Anterior cingulate cortex (tissue), 58 donors: ENCODE measurements at places on chromosomes 12 and 14.

GRCh38 chr14:51614707-51615106 lies 37.0 kb upstream of the FRMD6 start:
- DNase-seq: no peak

DNA sequence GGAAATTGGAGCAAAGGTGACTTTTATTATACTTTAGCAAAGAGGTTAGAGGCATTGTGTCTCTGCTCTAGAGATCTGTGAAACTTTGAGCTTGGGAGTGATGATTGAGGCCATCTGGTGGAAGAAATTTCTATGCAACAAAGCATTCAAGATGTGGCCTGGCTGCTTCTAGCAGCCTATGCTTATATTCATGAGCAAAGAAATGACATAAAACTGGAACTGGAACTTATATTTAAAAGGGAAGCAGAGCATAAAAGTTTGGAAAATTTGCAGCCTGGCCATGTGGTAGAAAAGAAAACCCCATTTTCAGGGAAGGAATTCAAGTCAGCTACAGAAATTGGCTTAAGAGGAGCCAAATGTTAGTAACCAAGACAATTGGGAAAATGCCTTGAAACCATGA lies 70.4 kb downstream of the SDR9C7 start:
- DNase-seq: no peak

- DNase-seq: no peak
These were observed 56.3 kb downstream of the CCDC88C start for GRCh38 chr14:91361233-91361811.

- no peak for DNase-seq
These were observed 11.4 kb downstream of the DLGAP5 start for GRCh38 chr14:55180006-55180405.

DNA sequence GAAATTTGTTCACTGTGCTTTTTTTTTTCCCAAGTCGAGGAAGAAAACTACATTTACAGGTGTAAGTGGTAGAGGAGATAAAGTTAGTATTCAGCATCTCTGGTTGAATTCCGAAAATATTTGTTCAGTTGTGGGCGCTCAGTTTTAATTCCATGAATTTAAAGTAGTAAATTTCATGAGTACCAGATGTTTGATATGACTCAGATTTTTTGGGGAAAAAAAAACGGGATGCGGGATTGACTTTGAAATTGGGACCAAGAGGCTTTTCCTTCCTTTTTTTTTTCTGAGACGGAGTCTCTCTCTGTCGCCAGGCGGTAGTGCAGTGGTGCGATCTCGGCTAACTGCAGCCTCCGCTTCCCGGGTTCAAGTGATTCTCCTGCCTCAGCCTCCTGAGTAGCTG lies 1.6 kb downstream of the TULP3 start:
- DNase-seq: no peak

- DNase-seq: no peak
These were observed 251.6 kb upstream of the ARHGAP5 start for GRCh38 chr14:31825459-31825858.

GRCh38 chr14:20419419-20419818 lies 6.1 kb upstream of the TEP1 start:
- DNase-seq: no peak

- no peak for DNase-seq
These were observed 1.4 kb upstream of the HOXC6 start for GRCh38 chr12:54026640-54027441.

DNA sequence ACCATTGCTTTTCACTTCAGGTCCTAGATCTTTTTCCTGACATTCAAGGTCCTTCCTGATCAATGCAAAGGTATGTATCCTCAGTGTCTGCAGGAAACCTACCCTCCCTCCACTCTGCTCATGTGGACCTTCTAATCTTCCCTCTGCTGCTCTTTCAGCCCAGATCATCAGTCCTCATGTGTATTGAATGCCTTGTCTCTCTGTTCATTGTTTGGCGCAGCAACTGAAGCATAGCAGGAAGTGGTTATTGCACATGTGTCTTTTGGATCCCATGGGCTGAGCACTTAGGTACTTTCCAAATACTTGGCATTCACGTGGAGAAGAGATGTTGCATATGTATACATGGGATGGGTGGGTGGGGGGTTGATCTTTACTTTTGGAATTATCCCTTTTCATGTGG lies 4.3 kb upstream of the NIN start:
- DNase-seq: no peak

DNA sequence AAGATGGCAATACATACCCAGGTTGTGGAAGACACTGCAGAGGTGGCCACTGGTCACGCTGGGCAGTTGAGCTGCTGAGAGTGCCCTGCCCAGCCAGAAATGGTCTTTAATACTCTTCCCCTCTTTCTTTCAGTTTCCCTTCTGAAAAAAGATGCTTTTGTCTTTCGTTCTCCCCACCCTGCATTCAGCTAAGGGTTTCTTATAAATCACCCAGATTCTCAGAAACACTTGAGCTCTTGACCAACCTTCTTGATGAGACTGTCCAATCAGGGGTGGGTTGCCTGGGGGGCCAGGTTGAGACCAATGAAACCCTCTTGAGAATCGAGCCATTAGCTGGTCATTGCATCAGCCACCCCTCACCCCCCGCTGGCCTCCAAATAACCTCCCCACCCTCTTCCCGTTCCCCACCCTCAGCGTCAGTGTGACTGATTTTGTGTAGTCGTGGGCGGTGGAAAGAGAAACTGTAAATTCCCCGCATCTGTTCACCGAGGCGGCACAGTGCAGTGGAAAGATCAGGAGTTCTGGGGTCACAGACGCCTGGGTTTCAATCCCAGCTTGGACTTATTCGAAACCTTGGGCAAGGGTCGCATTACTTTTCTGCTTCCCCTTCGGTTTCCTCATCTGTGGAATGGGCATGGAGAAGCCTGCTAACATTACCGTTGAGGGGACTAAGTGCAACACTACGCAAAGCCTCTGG lies 52.3 kb downstream of the SLC25A47 start:
- peak; percentile 23 for DNase-seq

GRCh38 chr14:60506462-60506984 lies 2.4 kb upstream of the SIX6 start:
- no peak for DNase-seq

DNA sequence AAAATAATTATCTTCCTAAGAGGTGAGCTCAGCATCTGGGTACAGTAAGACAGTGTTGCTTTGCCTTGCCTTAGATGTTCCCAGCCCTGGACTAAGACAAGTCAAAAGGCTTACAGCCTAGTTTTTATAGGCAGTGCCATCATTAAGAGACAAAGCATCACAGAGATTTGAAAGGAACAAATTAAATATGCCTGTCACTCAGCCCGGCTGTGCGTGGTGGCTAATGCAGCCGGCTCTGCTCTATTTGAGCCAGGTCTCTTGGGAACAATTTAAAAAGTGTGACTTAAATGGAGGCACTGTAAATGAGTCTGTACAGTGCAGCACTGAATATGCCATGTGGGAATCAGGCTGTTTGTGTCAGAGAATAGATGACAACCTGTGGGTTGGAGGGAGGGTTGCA lies 1687.4 kb upstream of the FLRT2 start:
- DNase-seq: no peak

GRCh38 chr14:42719391-42719790 lies 1112.7 kb downstream of the LRFN5 start:
- no peak for DNase-seq

DNA sequence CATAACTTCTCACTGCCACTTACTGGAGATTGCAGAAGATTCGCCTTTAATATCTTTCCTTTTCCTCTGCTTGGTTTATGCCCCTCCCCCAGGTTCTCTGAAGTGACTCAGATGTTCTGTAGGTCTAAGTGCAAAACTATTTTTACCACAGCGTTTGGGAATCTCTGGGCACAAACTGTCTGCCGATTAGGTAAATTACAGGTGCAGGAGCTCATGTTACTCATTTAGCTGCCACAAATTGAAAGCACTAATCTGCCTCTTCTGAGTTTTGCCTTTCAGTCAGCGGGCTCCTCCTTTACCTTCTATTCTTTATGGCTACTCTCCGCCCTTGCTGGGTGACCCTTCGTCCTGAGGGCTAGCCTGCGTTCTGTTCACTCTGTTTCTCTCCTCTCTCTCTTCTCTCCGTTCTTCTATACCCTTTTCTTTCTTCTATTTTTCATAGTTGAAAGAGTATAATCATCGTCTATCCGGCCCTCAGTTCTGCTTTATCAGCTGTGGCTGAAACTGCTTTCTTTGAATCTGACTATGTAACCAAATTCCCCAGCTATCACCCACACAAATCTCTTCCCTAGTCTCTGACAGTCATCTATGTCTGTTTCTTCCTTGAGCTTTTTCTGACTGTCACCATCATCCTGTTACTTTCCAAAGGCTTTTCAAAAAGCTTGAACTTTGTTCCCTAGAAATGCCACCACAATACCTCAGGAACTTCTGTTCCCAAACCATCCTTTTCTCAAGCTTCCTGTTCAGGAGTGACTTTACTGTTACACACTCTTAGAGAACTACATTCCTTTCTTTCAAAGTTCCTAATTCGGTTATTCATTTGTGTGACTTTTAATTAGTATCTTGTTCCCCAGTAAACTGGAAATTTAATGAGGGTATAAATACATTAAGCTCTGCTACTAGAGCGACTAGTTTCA lies 4.3 kb upstream of the MYF6 start:
- no peak for DNase-seq

DNA sequence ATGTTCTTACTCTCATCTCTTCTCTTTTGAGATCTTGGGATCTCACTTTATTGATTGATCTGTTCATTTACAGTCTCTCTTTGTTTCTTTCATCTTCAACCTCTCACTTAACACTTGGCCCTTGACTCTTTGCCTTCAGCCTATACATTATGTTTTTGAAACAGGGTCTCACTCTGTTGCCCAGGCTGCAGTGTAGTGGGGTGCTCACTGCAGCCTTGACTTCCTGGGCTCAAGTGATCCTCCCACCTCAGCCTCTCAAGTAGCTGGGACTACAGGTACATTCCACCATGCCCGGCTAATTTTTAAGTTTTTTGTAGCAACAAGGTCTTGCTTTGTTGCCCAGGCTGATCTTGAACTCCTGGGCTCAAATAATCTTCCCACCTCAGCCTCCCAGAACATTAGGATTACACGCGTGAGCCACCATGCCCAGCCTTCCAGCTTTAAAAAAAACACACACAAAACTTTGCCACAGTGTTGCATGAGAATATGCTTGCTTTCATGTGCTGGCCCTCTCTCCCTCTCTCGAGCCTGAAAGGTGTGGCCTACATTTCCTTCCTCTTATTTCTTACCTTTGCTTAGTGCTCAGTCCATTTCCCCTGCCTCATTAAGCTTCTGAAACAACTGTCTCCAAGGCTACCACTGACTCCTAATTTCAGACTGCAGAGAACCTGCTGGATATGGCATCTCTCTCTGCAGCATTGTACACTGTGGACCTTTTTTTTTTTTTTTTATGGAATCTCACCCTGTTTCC lies 9.9 kb downstream of the DIP2B start:
- DNase-seq: no peak

DNA sequence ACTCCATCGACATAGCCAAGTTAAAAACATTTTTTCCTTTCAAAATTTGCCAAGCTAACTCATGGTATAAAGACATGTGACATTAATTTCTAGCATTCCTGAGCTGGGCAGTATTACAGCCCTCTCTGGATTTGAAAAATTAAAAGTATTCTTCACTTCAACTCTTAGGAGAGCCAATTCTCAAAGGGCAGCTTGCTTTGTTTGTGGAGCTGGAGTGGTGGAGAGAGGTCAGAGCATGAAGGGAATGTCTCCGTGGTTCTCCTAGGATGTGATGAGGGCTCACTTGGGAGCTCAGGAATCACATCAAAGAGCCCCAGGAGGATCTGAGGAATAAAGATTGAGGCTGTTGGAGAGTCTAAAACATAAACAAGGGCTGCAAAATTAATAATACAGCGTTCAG lies 46.9 kb upstream of the RGS6 start:
- no peak for DNase-seq

DNA sequence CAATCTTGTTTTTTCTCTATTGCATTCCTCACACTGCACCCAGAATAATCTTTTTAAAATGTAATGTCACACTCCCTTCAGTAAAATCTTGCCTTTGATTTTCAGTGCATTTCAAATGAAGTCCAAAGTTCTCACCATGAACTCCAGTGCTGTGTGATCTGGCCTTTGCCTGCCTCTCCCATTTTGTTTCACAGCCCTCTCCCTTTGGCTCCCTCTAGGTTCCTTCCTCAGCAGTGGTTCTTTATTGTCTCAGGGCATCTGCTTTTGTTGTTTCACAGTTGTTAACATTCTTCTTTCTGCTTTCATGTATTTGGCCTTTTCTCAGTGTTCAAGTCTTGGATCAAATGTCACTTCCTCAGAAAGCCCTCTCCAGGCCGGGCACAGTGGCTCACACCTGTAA lies 84.5 kb upstream of the AMN1 start:
- DNase-seq: no peak

DNA sequence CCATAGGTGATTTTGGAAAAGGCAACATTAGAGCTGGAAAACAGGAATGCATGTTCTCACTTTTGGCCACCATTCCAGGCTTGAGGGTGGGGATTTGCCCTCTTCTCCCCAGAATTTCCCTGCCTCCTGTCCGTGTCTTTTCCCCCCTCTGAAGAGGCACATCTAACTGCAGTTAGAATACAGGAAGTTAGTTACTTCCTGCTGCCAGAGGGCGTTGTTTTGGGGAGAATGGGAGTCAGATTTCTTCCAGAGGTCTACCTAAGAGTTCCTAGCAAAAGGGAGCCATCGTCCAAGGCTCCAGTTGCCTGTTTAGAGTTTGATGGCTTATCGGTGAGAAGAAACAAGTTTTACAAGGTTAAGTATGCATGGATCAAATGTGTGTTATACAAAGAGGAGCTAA lies 112.8 kb upstream of the IGF1 start:
- DNase-seq: no peak

- DNase-seq: no peak
These were observed 12.8 kb downstream of the TNFRSF1A start for GRCh38 chr12:6328945-6329702.

- DNase-seq: no peak
These were observed 994.0 kb downstream of the TRHDE start for GRCh38 chr12:73266206-73266605.

- no peak for DNase-seq
These were observed 8.1 kb downstream of the PRKAB1 start for GRCh38 chr12:119676022-119676421.

GRCh38 chr12:71958993-71959578 lies 20.4 kb downstream of the TPH2 start:
- DNase-seq: no peak
